ENCODE measurements at places on chromosomes 1 and 21.

- no peak for DNase-seq
Measured at GRCh38 chr1:91221017-91221416, 183.6 kb downstream of the HFM1 start.

GRCh38 chr21:22754746-22755145 is 1756.5 kb downstream of the NCAM2 start:
- no peak for DNase-seq

DNA sequence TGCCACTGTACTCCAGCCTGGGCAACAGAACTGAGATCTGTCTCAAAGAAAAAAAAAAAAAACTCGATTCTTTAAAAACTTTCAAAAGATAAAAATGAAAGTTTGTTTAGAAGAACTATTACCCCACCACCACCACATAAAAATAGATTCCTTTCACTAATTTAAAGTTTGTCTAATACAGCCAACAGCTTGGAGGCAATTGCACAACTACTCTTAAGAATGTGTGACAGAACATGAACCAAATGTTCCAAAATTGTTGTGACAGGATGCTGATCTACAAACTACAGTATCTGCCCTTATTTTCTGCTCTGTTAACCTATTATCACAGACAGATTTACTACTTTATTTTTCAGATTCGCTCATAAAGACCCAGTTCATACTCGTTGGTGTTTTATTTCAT is 5.5 kb upstream of the TGFBR3 start:
- no peak for DNase-seq

GRCh38 chr1:36656271-36656670 is 173.6 kb upstream of the CSF3R start:
- DNase-seq = no peak

- no peak for DNase-seq
Measured at GRCh38 chr1:21295545-21295944, 5.3 kb upstream of the ECE1 start.

- DNase-seq = no peak
Measured at GRCh38 chr1:107940017-107940577, 24.9 kb downstream of the VAV3 start.

- DNase-seq = peak; percentile 23
Measured at GRCh38 chr1:53121319-53122172, 20.9 kb downstream of the SLC1A7 start.

All from NCI-H1105 treated with DMSO at 0.1 percent for 48 hours (cell line).